ENCODE measurements at places on chromosomes 4 and X.

- DNase-seq = no peak
Observed at GRCh38 chr4:6727081-6727942, 11.3 kb downstream of the BLOC1S4 start.

GRCh38 chr4:158704274-158704673 lies 18.9 kb downstream of the PPID start:
- DNase-seq = no peak

DNA sequence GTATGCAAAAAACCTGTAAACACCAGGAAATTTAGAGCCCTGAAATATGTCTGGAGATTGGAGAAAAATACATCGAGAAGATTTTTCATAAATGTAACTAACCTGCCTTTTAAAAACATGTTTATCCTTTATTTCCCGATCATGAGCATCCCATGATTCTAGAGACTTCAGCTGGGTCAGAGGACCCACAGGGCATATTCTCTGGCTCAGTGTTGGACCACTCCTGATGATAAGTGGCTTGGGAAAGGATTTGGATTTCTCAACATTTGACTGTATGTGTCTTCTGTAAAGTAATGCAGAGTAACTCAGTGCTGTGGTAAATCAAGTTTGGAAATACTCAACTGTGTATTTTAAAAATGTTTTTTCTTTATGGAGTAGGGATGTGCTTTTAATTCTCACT lies 40.0 kb upstream of the ANK2 start:
- DNase-seq = no peak

- no peak for DNase-seq
Observed at GRCh38 chrX:38859602-38860001, 58.3 kb downstream of the MID1IP1 start.

- DNase-seq = no peak
Observed at GRCh38 chrX:133350751-133351150, 64.5 kb downstream of the GPC4 start.

Data from activated CD8-positive, alpha-beta memory T cell treated with anti-CD3 and anti-CD28 coated beads for 1 hour (primary cell).